ENCODE measurements at places on chromosomes 11 and 22.

GRCh38 chr11:7575841-7576725, 62.3 kb downstream of the PPFIBP2 start:
- no peak for DNase-seq

DNA sequence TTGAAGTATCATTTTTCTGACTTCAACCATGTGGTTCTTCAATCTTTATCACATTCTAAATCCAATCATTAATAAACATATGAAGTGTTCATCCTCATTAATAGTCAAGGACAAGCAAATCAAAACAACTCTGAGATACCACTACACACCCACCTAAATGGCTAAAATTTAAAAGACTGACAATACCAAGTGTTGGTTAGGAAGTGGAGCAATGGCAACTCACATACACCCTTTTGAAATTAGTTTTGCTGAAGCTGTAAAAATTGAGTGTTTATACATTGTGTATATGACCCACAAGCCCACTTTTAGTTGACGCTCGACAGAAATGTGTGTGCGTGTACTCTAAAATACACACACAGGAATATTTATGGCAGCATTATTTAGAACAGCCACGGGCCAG, 36.7 kb upstream of the LMO2 start:
- DNase-seq: no peak

- DNase-seq: no peak
These were observed 65.4 kb downstream of the MICAL2 start for GRCh38 chr11:12175694-12176241.

DNA sequence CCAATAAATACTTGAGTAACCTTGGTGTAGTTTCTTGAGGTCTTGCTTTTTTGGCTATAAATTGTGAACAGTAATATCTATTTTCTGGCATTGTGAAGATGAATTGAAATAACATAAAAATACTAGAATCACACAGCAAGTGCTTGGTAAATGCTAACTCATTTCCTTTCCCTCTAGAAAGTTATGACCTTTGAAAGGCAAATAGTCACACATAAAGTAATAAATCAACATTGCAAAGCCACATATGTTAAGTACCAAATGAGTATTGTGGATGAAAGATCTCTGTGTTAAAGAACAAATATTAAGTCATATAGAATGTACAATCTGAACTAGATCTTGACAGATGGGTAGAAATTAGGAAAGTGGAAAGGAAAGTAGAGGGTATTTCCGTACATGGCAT, 559.6 kb upstream of the CCDC90B start:
- DNase-seq: no peak

GRCh38 chr22:27128461-27129085, 471.2 kb downstream of the MIAT start:
- no peak for DNase-seq

DNA sequence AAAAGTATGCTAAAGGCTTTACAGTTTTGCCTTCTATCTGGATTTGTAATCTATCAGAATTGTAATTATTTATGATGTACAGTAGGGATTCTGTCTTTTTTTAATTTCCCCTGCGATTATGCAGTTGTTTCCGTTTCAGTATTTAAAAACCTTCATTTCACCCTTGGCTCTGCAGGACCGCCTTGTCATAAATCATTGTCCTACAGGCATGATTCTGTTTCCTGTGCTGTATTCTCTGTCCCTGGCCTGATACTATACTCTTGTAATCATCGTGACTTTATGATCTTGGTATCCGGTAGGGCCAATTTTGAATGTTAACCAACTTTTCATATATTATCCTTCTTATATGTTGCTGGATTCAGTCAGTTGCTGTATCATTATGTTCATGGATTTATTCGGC, 151.7 kb downstream of the ATXN10 start:
- DNase-seq: no peak

- no peak for DNase-seq
These were observed 550.4 kb downstream of the DLG2 start for GRCh38 chr11:85076535-85077330.

DNA sequence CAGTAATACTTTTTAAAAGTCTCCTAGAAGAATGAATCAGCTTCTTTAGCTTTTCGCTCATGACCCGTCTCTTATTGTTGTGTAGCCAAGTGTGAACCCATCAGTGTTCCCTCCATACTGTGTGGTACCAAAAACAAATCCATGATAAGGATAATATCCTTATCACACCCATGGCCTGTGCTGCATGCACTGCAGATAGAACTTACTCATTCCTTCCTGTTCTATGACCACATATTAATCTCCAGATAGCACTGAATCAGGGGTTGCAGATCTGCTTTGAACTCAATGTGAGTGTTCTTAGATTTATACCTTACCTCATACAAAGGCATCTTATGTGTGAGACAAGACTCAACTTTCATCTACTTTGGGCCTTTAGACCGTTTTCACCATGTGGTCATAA, 373.4 kb downstream of the JRKL start:
- no peak for DNase-seq

GRCh38 chr22:48750826-48751440, 1076.7 kb downstream of the BRD1 start:
- no peak for DNase-seq

DNA sequence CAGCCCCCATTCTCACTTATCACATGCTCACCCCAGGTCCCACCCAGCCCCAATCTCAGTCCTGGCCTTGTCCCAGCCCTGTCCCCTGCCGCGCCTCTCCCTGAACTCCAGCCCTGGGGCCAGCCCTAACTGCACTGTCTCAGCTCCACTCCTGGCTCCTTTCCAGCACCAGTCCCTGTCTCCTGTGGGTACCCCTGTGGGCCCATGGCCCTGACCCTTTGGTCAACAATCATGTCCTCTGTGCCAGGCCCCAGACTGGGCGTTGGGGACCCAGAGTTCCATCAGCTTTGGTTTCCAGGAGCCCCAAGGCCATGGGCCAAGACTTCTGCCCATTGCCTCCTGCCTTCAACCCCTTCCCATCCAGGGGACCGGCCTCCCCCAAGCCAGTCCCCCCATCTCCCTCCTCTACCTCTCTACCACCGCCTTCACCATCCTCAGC, 757 bp downstream of the SPI1 start:
- no peak for DNase-seq

DNA sequence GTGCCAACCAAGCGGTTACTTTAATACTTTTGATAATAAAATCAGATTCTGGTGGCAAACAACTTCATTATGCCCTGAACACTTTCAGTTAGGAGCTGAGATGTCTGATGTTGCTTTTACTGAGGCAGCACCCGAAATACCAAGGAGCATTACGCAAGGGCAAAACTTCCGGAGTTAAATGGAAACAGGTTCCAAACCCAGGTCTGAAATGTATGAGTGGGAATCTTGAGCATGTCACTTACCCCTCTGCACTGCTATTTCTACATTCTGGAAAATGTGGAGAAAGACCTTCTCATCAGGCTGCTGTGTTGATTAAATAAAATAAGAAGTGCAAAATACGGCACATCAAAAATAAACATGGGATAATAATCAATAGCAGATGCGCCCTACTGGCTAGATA, 315.1 kb downstream of the LARGE1 start:
- DNase-seq: no peak

DNA sequence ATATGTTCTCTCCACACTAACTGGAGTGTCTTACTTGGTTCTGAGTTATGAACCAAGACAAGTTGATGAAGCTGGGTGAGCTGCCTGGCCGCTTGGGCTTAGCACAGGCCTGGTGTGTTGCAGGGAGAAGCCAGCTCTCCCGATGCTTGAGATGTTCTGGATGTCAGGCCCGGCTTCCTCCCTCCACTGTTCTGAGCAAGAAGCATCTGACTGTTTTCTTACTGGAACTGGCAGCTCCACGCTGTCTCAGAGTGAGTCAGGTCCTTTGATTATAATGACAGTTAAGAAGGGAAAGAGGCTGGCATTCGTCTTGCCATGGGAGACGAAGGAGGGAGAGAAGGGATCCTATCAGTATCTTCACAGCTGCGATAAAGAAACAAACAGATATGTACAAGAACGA, 46.5 kb upstream of the CRTAM start:
- no peak for DNase-seq

DNA sequence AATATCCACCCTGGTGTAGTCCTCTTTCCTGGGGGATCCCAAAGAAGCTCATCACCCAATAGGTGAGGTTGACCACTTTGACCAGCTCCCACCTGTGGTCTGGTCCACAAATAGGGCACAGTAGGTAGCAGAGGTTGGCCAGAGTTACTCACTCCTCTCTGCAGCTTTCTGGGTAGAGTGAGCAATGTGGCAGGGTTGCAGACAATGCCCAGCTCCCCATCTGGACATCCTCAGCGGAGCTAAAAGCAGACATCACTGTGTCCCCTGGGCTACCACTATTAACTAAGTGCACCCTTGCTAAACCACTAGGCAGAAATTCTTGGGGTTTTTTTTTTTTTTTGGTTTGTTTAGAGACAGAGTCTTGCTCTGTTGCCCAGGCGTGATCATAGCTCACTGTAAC, 48.4 kb upstream of the TP53I11 start:
- no peak for DNase-seq

DNA sequence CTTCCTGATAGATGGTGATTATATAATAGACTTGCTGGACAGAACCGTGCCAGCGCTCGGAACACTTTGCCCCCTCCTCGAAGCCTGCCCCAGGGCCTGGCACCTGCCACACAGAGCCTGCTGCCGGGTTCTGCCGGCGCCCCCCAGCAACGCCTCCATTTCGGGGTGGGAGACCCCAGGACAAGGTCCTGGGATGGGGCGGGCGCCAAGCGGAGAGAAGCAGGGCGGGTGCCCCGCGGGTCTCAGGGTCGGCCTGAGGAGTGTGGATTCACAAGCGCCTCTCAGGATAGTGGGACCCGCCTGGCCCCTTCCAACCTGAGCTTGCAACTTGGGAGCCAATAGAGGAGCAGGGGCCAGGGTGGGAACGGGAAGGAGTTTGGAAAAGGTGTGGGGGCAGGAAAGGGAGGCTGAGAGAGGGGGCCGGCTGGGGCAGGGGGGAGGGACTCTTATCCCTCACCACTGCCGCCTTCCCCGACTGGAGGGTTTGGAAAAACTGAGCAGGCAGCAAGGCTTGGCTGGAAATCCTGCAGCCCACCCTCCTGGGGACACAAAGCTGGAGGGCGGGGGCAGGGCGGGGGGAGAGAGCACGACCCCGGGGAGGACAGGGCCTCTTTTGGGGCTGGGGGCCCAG, 3.3 kb upstream of the BCL9L start:
- no peak for DNase-seq

DNA sequence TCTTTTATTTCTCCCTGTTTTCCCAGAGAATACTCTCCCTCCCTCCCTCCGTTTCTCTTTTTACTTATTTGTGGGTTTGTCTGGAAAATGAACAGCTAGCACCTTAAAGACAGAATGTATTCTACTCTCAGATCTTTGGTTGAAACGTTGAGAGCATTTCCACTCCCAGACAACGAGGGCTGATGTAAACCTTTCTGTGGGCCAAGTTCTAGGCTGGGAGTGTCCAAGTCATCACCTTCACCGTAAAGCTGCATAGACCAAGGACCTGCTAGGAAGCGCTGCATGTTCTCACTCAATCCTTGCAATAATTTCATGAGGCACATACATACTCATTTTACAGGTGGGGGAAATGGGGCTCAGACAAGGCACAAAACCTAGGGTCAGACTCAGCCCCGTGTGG, 32.4 kb downstream of the MYH9 start:
- DNase-seq: no peak

- no peak for DNase-seq
These were observed 1.5 kb upstream of the SMPD1 start for GRCh38 chr11:6388748-6389147.

GRCh38 chr11:34488855-34489557, 24.6 kb downstream of the ELF5 start:
- DNase-seq: no peak

DNA sequence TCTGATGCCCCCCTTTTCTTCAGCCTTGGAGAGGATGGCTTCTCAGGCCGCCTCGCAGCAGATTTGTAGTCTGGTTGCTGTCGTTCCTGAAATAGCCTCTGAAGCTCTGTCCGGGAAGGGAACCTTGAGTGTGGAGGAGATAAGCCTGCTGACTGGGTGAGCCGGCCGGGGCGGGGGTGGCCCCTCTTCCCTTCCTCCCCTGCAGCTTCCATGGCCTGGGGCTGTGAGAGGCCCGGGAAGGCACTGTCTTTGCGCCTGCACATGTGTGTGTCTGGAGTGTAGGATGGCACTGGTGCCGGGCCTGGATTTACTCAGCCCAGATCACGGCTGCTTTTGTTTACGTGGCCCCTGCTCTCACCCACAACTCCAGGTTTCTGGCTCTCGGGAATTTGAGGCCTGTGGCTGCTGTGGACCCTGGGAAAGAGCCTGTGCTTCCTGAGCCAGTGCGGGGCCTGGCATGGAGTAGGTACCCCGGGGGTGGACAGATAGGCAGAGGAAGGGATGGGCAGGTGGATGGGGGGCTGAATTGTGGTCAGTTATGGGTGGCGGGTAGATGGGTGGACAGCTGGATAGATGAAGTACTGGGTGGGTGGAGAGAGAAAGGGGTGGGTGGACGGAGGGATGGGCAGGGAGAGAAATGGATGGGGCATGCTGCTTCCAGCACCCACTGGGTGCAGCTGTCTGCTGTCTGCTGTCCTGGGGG, 16.6 kb downstream of the KCNQ1 start:
- no peak for DNase-seq

Data from stimulated activated CD4-positive, alpha-beta T cell treated with anti-CD3 and anti-CD28 coated beads, TNF-alpha, amount 100 ng/mL, for 48 hours (primary cell).